ENCODE measurements at places on chromosomes 3 and 15.

- H3K36me3 ChIP-seq: no peaks in the 10 kb centered on the region
- no peak overlapping the region for H3K27ac ChIP-seq
- peaks cover 19% of the 10 kb centered on the region for H3K27me3 ChIP-seq
- no peaks in the 10 kb centered on the region for H3K4me1 ChIP-seq
- no peak for DNase-seq
- H3K4me3 ChIP-seq: no peak overlapping the region
Measured at GRCh38 chr3:124229420-124229819, 237.5 kb upstream of the ROPN1 start.

- peaks cover 5% of the 10 kb centered on the region for H3K4me1 ChIP-seq
- DNase-seq: peak; percentile 55
- no peaks in the 10 kb centered on the region for H3K27me3 ChIP-seq
- H3K27ac ChIP-seq: no peak overlapping the region
Measured at GRCh38 chr3:45938864-45939263, 4.4 kb upstream of the CXCR6 start.

GRCh38 chr3:70565861-70566260 is 253.4 kb upstream of the MDFIC2 start:
- peaks cover 3% of the 10 kb centered on the region for H3K27me3 ChIP-seq
- no peaks in the 10 kb centered on the region for H3K4me1 ChIP-seq
- H3K36me3 ChIP-seq: no peaks in the 10 kb centered on the region

DNA sequence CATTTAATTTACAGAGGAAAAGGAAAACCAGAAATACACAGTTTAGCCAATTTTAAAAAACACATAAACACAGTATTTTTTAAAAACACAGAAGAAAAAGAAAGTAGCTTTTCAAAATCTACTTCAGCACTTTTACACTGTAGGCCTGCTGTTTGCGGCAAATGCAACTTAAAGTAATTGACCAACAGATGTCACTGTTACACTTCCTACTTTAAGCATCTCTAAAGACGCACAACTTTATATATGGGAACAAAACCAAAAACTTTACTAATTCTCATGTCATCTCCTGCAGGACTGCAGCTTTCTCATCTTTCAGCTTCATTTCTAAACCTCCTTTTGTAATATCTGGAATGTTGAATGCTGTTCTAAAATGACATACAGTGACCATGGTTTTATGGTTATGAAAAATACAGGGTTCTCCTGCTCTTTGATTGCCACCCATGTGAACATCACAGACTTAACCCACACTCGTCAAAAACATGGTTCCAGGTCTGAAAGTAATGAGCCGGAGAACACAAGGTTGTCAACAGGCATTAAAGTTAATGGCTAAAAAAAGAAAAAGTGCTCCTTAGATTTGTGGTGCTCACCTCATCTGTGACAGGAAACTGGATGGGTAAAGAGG is 107.9 kb downstream of the FMN1 start:
- H3K4me3 ChIP-seq: no peak overlapping the region
- no peak overlapping the region for H3K27ac ChIP-seq
- H3K27me3 ChIP-seq: no peaks in the 10 kb centered on the region
